ENCODE measurements at places on chromosomes 2 and 18.

- DNase-seq: no peak
Observed at GRCh38 chr18:39752351-39752750, 2186.8 kb upstream of the CELF4 start.

DNA sequence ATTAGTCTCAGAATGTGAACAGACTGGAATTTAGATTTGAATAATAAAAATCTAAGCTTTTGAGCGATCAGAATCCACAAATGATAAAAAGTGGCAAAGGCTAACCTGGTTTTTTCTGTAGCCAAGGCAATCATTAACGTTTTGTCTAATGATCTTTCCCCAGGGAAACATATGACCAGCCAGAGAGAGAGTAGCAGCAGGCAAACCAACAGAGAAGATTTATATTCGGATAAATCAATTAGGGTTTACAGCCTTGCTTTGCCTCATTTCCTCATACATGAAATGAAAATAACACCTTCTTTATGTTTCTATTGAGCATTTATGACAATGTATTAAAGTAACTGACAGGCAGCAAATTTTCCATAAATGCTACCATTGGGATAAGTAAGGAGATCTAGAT, 14.5 kb downstream of the TIA1 start:
- DNase-seq: no peak

- no peak for DNase-seq
Observed at GRCh38 chr2:235244255-235245220, 249.3 kb upstream of the AGAP1 start.

DNA sequence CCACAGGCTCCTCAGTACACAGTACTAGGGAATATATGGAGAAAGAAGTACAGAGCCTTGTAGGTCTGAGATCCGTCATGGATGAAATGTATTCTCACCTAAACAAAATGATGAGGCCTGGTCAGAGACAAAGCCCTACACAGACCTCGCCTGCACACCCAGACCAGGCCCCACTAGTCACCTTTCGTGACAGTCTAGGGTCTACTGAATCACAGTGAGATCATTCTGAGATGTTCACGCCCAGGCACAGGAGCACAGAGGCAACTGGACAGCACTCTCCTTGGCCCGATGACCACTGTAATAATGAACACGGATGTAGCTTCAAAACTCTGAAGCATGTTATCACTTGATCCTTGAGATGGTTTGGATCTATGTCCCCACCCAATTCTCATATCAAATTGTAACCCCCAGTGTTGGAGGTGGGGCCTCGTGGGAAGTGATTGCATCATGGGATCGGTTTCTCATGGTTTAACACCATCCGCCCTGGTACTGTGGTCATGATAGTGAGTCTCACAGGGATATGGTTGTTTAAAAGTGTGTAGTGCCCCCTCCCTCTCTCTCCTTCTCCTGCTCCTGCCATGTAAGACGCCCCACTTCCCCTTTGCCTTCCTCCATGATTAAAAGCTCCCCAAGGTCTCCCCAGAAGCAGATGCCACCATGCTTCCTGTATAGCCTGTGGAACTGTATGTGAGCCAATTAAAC, 15.1 kb downstream of the DOCK10 start:
- no peak for DNase-seq

GRCh38 chr2:100939445-100939844, 62.6 kb upstream of the RPL31 start:
- no peak for DNase-seq

GRCh38 chr2:65263262-65263661, 35.6 kb downstream of the ACTR2 start:
- DNase-seq: no peak

DNA sequence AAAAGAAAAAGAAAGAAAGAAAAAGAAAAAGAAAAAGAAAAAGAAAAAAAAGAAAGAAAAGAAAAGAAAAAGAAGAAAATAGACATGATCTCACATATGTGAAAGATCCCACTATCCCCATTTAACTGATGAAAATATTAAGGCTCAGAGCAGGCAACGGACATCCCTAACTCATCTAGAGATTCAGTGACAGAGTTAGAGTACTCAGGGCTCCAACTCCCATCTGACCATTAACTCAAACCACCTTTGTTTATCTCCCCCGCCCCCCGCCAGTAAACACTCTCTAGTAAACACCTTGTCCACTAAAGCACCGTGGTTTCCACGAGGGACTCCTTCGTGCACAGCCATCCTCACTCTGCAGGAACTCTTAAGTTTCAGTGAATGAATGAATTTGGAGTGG, 142.9 kb downstream of the TGIF1 start:
- no peak for DNase-seq

DNA sequence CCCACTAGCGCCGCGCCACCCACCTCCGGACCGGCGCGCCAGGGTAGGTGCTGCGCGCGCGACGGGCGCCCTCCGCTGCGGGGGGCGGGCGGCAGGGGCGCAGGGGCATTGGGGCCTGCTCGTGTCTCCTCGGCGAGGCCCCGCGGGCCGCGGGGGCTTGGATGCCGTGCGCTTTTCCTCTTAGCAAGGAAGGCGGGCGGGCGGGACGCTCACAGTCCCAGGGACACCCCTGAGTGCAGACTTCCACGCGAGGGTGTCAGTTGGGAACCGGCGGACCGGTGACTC, 748 bp downstream of the TWIST2 start:
- no peak for DNase-seq

- DNase-seq: no peak
Observed at GRCh38 chr18:78522507-78522906, 457.1 kb upstream of the SALL3 start.

- no peak for DNase-seq
Observed at GRCh38 chr2:29455200-29455860, 340.1 kb downstream of the CLIP4 start.

- DNase-seq: no peak
Observed at GRCh38 chr2:67706082-67706481, 308.9 kb downstream of the ETAA1 start.

GRCh38 chr18:55322178-55322735, 265.7 kb downstream of the TCF4 start:
- DNase-seq: no peak

- DNase-seq: no peak
Observed at GRCh38 chr2:189534854-189535832, 45.4 kb downstream of the SLC40A1 start.

DNA sequence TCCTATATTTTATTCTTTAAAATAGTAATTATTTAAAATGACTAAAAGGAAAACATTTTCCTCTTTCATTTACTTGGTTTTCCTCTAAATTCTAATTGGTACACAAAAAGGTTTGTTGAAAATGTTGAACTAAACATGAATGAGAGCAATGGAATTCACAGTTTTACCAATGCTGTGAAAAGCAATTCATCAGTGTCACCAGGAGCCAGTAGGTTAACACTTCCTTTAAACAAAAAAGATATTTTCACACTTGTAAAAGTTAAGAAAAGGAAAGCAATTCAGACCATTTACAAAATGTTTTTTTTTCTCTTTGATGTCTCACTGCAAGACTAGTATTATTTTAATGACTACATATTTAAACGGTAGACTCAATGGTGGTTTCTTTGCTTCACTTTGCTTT, 341.6 kb downstream of the RIT2 start:
- DNase-seq: no peak

GRCh38 chr2:33859811-33860461, 260.8 kb upstream of the FAM98A start:
- no peak for DNase-seq

DNA sequence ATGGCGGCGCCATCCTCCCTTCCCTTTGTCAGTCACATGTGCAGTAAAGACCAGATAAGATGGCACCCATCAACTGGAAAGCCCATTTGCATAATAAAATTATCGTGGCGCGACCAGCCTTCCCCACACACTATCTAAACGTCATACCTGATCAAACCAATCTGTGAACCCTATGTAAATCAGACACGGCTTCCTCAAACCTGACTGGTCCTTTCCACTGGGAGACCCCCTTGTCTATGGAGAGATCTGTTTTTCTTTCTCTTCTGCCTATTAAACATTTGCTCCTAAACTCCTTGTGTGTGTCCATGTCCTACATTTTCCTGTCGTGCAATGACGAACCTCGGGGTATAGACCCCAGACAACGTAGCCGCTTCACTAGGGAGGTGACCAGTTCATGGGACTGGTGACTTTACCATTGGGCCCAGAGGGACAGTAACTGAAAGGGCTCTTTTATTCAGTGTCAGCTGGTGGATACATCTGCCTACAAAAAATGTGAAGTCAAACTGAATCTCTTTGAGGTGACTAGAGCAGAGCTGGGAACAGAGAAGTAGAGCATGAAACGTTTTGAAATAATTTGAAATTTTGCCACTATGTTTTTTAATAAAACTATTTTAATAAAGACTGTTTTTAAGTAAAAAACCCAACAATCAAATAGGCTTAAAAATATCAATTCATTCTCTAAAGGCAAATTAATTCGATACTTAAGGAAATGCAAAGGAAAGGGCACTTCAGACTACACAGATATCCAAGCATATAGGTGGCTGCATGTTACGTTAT, 87.5 kb downstream of the SOCS6 start:
- no peak for DNase-seq

DNA sequence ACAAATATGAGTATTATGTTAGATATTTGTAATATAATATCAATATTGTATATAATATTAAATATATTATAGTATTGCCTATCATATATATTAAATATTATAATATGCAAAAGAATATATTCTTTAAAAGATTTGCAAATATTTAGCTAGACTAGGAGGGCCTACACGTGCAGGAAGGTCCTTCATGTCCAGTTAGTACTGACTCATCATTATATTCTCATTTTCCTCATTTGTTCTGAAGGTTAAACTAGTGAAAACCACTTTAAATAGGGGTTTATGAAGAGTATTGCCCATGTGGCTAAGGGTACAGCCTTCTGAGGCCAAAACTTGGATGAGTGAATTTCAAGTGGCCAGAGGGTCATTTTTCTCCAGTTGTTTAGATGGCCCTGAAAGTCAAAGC, 293.0 kb upstream of the VRK2 start:
- DNase-seq: no peak

GRCh38 chr18:76405681-76406356, 89.2 kb downstream of the ZNF516 start:
- peak; percentile 39 for DNase-seq

GRCh38 chr2:16138811-16139662, 198.7 kb downstream of the MYCN start:
- no peak for DNase-seq

DNA sequence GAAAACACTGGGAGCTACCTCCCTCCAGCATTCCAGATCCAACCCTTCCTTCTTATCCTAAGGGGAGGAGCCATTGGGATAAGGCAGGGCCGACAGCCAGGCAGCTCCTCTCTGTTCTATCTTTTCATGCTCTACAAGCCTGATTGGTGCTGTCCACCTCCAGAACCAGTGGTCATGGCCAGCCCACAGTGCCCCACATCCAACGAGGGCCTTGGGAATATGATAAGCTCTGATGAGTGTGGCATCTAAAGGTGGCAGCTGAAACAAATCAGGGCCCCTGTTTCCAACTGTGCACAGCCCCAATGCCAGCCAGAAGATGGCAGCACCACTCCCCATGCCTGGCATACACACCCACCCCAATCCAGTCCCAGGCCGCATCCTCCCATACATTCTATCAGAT, 329.3 kb downstream of the C1D start:
- DNase-seq: no peak

- no peak for DNase-seq
Observed at GRCh38 chr2:67065046-67065445, 332.1 kb upstream of the ETAA1 start.

GRCh38 chr2:98459496-98460175, 15.0 kb downstream of the INPP4A start:
- no peak for DNase-seq

DNA sequence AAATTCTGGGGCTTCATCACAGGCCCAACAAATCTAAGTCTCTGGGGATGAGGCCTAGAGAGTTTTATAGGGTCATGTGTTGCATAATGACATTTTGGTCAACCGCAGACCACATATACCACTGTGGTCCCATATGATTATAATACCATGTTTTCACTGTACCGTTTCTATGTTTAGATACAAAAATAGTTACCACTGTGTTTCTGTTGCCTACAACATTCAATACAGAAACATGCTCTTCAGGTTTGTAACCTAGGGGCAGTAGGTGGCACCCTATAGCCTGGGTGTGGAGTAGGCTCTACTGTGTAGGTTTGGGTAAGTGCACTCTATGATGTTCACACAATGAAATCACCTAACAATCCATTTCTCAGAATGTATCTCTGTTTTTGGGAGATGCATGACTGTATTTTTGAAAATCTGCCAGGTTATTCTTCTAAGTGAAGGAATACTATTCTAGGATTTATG, 485.2 kb downstream of the PTPRM start:
- DNase-seq: no peak

DNA sequence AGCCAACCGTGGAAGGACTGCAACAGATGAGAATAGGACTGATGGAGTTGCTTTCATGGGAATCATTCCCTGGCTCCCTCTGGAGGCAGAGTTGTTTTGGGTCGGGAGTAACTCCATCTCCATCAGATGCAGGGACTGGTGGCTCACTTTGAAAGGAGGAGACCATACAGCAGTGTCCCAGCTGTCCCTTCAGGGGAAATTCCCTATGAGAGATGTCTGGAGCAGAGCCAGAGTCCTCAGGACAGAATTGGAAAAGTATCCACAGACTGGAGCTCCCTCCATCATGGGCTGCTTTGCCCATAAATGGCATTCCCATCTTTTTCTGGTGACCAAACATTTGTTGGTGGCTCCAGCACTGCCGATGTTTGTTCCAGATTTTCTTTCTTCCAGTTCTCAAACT, 144.3 kb downstream of the NCK2 start:
- no peak for DNase-seq

GRCh38 chr2:101223814-101224231, 28.9 kb upstream of the CNOT11 start:
- peak; percentile 21 for DNase-seq

- no peak for DNase-seq
Observed at GRCh38 chr2:98749066-98749450, 18.1 kb upstream of the MGAT4A start.

GRCh38 chr18:7177116-7177744, 53.7 kb upstream of the LRRC30 start:
- DNase-seq: no peak

All from stimulated activated CD8-positive, alpha-beta memory T cell treated with anti-CD3 and anti-CD28 coated beads, Interleukin-15, amount 100 ng/mL, for 48 hours (primary cell).